Amniotic stem cell (primary cell): ENCODE measurements at places on chromosomes 1 and 21.

- DNase-seq = peak; percentile 34
Observed at GRCh38 chr1:233790662-233791371, 113.7 kb upstream of the SLC35F3 start.

DNA sequence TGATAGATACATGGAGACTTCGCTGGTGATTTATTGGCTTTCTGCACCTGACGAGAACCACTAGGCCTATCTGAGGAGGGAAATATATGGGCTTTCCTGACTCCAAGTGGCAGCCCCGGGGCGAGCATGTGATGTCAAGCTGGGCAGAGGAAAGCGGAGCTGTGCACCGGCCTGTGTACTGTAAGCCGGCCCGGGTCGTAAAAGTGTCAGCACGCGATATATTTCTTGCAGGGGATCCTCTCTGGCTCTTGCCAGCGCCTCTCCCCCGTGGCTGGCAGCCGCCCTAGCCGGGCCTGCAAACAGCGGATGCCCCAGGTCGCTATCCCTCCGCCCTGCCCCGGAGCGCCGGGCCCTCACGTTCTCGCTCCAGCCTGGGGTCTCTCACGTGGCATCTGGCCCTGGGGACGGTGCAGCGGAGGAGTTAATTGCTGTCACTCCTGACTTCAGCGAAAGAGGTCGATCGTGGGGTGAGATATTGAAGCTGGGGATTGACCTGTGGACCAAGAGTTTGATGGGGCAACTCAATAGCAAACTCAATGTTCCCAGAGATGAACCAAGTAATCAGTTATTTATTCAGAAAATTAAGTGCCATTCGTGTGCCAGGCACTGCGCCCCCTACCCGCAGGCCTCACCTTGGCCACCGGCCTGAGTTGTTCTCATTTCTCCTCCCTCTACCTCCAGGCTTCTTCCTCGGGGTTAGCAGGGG is 41.0 kb upstream of the HAO2 start:
- no peak for DNase-seq

- no peak for DNase-seq
Observed at GRCh38 chr1:197144570-197145325, 1.7 kb downstream of the ASPM start.

DNA sequence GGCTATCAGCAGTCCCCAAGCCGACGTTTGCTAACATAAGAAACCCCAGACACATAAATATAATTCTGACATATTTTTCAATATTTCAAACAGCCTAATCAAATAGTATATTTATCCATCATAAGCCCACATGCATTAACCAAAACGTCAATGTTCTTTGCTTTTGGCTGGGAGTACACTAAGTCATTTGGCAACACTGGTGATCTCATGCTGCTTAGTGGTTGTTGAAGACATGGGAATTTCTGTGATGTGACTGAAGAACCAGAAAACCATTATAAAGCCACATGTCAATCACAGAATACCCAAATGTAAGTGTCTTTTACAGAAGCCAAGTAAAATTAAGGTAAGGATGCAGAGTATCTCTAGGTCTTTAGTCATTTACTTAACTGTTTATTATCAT is 57.6 kb downstream of the PLPPR5 start:
- DNase-seq = no peak

- DNase-seq = no peak
Observed at GRCh38 chr1:115809847-115810246, 31.1 kb downstream of the NHLH2 start.
